ENCODE measurements at places on chromosomes 5 and 9. TPM values are rescaled to one million over a fixed set of nuclear protein-coding genes. Genes with fewer than 3 reads are reported as not detected.

GRCh38 chr5:137580030-137580429 is 80.9 kb upstream of the SPOCK1 start:
- H3K27ac ChIP-seq, result no peak overlapping the region
- no peaks in the 10 kb centered on the region for H3K36me3 ChIP-seq
- no peaks in the 10 kb centered on the region for H3K4me1 ChIP-seq
- H3K27me3 ChIP-seq, result no peaks in the 10 kb centered on the region

GRCh38 chr5:166938071-166938470 is 1353.4 kb upstream of the WWC1 start:
- no peak overlapping the region for H3K4me3 ChIP-seq
- H3K27ac ChIP-seq, result no peak overlapping the region
- no peaks in the 10 kb centered on the region for H3K36me3 ChIP-seq
- no peaks in the 10 kb centered on the region for H3K27me3 ChIP-seq
- DNase-seq, result peak; percentile 20
- no peaks in the 10 kb centered on the region for H3K4me1 ChIP-seq

The NRG2 gene
- total RNA-seq, result 1.6 TPM

The TNFSF15 gene
- 5.6 TPM for total RNA-seq

The SMIM33 gene
- total RNA-seq, result not detected

The FAM169A gene
- 2.3 TPM for total RNA-seq

DNA sequence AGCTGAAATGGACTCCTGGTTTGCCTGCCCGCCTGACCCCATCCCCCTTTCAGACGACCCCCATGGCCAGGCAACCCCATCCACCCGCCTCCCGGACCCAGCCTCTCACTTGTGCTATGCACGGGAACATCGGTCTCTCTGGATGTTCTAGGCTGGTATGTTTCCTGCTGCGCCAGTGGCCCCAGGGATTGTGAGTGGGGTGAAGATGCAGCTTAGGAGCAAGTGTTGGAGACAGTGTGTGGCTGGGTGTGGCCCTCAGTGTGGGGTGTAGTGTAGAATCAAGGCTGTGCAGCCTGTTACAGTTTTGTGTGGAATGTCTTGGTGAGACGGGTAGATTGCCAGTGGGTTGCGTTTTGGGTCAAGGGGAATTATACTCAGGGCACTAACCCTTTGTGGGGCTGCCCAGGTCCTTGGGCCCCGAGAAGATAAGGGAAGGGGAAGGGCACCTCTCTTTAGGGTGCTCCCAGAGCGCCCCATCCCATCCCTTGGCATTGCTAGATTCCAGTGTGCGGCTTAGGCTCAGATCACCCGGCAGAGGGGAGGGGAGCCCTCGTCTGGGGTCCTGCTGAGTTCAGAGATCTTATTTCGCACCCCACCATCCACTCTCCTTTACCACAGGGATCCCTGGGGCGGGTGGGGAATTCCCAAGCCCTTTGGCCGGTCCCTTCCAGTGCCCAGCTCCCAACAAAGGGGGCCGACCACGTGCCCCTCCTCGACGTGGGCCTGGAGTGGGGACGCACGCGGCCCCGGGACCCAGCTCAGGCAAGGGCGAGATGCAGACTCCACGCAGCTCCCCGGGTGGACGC is 4.6 kb downstream of the IER5L start:
- no peaks in the 10 kb centered on the region for H3K27me3 ChIP-seq
- no peak for DNase-seq
- H3K36me3 ChIP-seq, result no peaks in the 10 kb centered on the region

The GLDC gene
- total RNA-seq, result 1.5 TPM

- no peaks in the 10 kb centered on the region for H3K36me3 ChIP-seq
- no peak overlapping the region for H3K27ac ChIP-seq
- H3K27me3 ChIP-seq, result no peaks in the 10 kb centered on the region
- no peaks in the 10 kb centered on the region for H3K4me1 ChIP-seq
- DNase-seq, result no peak
Measured at GRCh38 chr5:153756540-153756939, 266.1 kb downstream of the GRIA1 start.

DNA sequence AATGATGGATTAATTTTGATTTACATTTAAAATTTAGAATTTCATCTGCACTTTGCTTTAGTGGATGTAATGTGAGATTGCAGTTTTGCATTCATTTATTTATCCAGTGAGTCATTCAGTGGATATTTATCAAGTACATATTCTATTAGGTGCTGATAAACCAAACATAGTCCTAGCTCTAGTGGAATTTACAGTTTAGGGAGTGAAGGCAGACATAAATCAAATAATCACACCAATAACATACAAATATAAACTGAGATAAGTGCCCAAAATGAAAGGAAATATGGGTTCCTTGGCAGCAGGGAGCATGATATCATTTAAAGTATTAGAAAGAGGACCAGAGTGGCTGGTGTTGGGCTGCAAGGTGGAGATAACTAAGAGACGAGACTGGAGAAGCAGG is 14.7 kb upstream of the NIPBL start:
- peaks cover 3% of the 10 kb centered on the region for H3K27me3 ChIP-seq
- H3K4me3 ChIP-seq, result no peak overlapping the region
- no peaks in the 10 kb centered on the region for H3K4me1 ChIP-seq

DNA sequence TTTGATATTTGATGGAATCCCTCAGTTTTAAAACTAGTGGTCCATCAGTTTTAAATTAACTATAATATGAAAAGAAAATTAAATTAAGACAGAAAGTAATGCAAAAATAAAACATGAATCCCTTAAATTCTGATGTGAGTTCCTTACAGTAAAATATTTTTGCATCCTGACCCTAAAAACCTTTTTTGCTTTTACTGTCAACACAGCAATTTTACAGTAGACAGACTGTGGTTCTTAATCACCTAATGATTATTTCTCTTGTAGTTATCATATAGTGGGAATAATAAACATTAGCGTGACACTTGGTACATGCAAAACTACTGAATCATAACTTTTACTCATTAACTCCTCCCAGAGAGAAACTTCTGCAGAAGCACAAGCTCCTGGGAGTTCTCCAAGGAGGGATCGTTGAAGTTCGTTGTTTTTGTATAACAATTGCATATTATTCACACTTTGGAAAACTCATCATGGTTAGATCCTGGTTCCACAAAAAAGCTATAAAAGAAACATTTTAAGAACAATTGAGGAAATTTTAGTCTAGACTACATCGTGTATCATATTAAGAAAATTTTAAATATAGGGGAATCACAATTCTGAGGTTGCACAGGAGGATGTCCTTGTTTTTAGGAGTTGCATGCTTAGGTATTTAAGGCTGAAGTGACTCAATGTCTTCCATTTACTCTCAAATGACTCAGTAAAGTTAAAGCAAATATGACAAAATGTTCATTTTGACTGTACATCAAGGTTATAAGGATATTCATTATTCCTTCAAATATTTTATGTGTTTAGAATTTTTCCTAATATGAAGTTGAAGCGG is 88.2 kb upstream of the NIPAL4 start:
- no peak for DNase-seq
- no peaks in the 10 kb centered on the region for H3K4me1 ChIP-seq
- H3K4me3 ChIP-seq, result no peak overlapping the region
- no peaks in the 10 kb centered on the region for H3K36me3 ChIP-seq
- no peaks in the 10 kb centered on the region for H3K27me3 ChIP-seq

The GAS1 gene
- 13.5 TPM for total RNA-seq

DNA sequence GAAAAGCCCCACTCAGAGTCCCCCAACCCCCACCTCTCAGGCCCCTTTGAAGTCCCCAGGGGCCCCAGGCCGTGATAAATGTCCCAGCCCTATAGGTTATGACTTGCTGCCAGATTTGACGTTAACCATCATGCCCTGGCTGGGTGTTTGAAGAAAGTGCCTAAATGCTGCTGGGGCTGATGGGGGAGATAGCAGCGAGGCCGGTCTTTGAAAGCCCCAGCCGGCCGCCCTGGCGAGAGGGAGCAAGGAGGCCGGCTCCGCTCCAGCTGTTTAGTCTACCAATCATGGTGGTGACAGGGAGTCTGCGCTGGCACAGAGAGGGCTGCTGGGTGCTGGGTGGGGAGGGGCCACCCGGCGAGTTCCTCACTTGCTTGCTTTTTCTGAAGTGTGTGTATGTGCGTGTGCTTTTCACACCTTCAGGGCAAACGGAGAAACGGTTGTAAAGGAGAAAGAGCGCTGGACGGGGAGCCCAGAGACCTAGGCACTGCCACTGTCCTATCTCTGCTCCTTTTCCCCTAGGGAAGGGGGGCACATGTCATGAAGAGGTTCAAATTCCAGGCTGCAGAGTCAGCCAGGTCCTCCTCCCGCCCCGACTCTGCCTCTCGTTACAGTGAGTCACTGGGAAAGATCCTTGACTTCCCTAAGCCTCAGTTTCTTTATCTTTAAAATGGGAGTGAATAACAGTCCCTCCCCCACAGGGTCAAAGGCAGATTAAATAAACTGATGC is 126.1 kb upstream of the HAND1 start:
- no peaks in the 10 kb centered on the region for H3K36me3 ChIP-seq
- H3K27me3 ChIP-seq, result peaks cover 4% of the 10 kb centered on the region
- no peaks in the 10 kb centered on the region for H3K4me1 ChIP-seq

The FAM153A gene
- total RNA-seq, result not detected

- no peaks in the 10 kb centered on the region for H3K36me3 ChIP-seq
- H3K27ac ChIP-seq, result no peak overlapping the region
- no peak overlapping the region for H3K4me3 ChIP-seq
- no peak for DNase-seq
Measured at GRCh38 chr5:34488984-34489383, 167.1 kb upstream of the RAI14 start.

The SCGB3A2 gene
- 4,264 TPM for total RNA-seq
